ENCODE measurements at places on chromosomes 3 and 15.

- no peak for DNase-seq
Measured at GRCh38 chr3:159429702-159430101, 558.9 kb upstream of the IL12A start.

DNA sequence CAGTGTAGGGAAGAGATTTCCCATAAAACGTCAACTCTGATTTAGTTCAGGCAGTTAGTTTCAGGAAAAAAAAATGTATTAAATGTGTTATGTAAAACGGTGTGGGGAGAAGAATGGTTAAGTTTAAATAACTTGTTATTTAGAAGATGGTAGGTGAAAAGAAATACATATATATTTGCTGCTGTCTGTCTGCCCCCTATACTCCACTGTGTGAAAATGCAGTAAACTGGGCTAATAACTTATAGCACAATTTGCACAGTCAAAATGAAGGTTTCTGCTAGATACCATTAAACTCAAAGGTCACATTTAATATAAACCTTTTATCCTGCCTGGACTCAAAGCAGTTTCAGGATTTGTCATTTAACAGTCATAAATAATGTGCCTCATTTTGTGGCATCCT, 515.0 kb downstream of the FGF12 start:
- no peak for DNase-seq

- DNase-seq, result no peak
Measured at GRCh38 chr3:67706934-67707333, 52.5 kb upstream of the SUCLG2 start.

DNA sequence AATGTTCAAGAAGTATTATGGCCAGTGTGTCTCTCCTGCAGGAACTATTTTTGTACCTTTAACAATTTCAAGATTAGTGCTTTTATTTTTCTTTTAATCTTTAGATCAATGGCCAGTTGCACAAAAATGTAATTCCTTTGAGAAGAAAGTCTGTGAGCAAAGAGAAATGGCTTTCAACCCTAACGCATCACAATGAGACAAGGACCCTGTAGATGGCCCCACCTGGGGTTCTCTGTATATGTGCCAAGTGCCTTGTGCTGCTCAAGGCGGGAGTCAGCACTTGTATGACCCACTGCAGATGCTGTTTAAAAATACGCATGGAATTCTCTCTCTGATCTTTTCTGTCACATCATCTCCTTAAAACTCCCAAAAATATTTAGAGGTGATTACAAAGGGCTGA, 453.4 kb downstream of the OCA2 start:
- no peak for DNase-seq

DNA sequence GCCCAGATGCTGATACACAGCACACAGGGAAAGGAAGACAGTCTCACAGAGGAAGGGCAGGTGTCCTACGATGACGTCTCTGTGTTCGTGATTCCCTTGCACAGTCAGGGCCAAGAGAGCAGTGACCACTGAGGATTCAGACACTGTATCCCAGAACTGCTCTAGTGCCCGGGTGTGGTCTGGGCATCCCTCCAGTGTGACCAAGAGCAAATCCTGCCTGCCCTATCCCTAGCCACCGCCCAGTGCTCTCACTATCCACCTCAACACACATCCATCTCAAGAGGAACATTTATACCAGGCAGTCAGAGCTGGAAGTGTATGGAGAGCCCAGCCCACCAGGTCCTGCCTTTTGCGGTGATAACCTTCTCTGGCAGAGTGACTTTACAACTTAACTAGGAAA, 4.1 kb downstream of the PPM1M start:
- no peak for DNase-seq

DNA sequence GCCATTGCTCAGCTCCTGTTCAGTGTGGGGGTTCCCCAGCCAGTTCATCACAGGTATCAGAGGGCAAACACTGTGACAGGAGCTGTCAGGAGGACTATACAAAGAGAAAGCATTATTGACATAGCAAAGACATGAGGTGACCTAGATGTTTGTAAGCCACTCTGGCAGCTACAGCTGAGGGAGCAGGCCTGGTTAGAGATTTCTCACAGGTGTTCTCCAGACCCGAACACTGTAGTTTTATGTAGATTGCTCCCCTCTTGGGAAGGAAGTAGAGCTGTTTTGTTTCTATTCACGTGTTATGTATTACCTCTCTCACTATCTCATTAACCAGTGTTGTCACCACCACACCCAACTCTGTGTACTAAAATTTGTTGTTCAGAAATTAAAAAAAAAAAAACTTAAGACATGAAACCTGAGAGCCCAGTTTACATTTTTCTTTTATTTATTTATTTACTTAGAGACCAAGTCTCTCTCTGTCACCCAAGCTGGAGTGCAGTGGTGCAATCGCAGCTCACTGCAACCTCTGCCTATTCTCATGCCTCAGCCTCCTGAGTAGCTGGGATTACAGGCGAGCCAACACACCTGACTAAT, 123.7 kb downstream of the RBPMS2 start:
- no peak for DNase-seq

DNA sequence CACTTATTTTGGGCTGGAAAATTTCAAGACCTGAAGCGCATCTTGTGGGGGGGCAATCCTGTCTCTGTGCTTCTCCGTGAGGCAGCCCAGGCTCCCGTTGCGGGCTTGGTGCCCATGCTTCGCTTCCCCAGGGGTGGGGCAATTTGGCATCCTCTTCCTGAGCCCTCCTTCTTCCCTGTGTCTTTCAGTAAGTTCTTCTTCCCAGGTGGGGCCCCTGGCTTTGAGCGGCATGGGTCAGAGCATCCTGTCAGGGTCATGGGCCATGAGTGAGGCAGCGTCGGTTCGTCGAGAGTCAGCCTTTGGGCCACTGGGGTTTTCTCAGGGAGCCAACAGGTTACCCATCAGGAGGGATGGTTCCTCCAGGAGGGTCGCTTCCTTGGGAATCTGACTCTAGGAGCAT, 200.7 kb downstream of the UBE3A start:
- DNase-seq, result no peak

- peak; percentile 77 for DNase-seq
Measured at GRCh38 chr3:30693470-30694120, 87.2 kb downstream of the TGFBR2 start.

DNA sequence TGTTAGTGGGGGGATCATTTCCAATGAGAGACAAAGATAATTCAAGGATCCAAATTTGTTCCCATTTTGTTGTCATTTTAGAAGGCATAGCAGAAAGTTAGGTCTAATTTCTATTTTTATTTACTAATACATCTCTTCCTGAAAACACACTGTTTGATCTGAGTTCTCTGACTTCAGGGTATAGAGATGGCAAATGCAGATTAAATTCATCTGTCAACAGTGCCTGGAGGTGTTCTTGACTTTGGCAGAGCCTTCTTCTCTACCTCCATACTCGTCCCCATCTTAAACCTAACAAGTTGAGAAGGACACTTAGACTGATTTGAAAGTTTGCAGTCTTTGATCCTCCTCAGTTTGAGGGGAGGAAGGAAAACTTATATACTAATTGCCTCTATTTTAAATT, 308.2 kb downstream of the SOX2 start:
- no peak for DNase-seq

GRCh38 chr15:73052653-73053397, 562 bp downstream of the NEO1 start:
- no peak for DNase-seq

GRCh38 chr15:66294157-66294931, 976 bp downstream of the DIS3L start:
- peak; percentile 40 for DNase-seq

DNA sequence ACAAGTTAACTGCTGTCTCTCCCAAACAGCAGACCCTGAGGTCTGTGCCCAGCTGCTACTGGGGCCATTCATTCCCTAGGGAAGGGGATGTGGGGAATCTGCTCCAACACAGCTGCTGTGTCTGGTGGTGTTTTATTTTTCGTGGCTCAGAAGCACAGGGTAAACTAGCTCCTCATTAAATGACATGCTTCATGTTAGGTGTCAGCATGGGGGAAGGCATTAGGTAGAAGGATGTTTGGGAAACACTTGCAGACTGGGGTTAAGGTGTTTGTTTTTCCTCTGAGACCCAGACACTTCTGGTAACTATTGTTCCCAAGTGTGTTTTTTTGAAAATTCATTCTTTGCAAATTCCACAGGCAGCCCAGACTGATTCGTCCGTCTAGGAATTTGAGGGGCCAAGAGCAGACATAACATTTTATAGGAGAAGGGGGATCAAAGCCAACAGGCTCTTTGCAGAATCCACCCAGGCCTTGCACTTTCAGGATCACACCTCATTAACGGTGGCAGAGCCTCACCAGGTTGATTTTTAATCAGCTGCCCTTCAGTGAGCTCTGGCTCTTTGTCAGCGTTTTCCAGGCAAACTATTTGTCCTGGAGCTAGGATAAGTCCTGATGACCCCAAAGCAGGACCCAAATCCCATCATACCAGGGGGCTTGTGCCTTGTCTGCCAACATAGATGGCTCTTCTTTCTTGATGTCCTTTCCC, 65.4 kb upstream of the ITGA11 start:
- no peak for DNase-seq

GRCh38 chr3:58090351-58090750, 82.1 kb downstream of the FLNB start:
- DNase-seq, result no peak

DNA sequence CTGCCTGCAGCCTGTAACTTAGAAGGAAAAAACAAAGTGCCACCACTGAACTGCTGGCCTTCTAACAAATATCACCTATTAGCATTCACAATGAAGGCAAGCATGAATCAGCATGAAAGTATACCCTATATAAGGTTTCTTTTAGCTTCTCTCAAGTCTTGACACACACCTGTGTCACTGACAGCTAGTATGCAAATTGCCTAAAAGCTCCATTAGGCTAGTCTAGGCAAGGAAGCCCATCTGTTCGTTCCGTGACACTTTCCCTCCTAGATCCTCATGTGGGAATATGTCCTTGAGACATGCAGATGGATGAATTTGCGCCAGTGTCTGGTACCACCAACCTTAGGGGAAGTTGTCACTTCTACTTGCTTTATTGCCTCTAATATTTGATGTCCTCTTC, 129.3 kb downstream of the RBMS3 start:
- no peak for DNase-seq

DNA sequence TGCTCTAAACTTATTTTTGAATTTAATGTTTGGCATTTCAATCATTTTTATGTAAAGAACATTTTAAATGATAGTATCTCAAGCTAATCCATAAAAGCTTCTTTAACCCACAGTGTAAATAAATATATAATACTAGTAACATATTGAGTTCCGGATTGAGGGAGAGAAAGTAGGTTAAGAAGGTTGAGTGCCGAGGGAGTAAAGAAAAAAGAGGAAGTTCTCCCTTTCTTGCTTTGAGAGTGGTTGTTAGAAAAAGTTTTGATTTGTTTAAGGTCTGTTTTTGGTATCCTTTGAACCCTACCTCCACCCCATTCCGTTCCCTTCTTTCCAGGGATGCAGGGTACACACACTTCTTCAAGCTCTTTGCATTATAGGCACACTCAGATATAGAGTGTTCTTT, 130.8 kb downstream of the VPS8 start:
- no peak for DNase-seq

DNA sequence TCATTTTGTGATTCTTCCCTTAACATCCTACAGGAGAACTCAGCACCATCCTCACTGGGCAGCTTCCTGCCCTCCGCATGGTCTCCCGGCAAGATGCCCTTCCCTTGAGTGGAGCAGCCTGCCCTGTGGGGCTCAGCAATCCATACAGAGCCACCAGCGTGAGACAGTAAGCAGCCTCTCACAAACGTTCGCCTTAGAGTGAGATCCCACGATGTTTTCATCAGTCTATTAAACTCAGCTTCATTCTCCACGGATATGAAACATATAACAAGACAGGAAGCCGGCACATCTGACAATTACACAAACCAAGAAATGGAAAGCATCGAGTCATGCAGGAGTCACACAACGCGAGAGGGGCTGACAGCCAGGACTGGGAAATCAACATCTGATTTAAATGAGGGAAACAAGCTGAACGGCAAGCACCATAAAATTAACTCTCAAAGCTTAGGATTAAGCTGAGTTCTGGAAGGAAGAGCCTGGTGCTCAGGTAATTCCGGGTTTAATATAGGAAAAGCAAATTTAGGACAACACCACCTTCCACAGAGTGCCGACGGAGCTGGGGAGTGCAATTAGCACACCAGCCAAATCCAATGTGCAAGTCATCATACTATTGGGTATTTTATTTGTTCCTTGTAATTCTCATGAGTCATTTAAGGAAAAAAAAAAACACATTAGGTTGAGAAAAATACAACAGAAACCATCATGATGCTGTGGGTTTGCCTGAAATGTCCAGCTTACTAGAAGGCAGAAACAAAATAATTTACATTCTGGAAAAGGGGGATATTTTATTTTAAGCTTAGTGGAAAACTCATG, 272.0 kb downstream of the OCA2 start:
- DNase-seq, result peak; percentile 46

DNA sequence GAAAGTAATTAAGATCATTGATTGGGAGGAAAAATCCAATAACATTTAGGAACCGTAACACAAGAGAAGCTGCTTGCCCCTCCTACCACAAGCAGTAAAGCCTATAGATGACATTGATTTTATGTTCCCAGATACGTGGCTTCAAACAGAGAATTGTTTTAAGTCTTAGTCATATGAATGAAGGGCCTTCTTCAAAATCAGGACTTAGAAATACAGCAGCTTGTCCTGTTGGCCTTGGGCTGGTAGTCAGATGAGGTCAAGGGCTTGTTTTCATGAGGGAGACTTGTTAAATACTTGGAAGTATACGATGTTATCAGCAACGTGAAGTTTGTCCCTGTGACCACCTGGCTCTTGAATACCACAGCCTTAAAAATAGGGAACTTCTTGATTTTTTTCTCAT, 114.4 kb downstream of the VGLL4 start:
- DNase-seq, result no peak

- peak; percentile 89 for DNase-seq
Measured at GRCh38 chr15:40793216-40793989, 13.5 kb upstream of the ZFYVE19 start.

GRCh38 chr15:101510212-101511197, 21.0 kb upstream of the PCSK6 start:
- DNase-seq, result no peak

- no peak for DNase-seq
Measured at GRCh38 chr3:135752851-135753250, 212.7 kb upstream of the PPP2R3A start.

DNA sequence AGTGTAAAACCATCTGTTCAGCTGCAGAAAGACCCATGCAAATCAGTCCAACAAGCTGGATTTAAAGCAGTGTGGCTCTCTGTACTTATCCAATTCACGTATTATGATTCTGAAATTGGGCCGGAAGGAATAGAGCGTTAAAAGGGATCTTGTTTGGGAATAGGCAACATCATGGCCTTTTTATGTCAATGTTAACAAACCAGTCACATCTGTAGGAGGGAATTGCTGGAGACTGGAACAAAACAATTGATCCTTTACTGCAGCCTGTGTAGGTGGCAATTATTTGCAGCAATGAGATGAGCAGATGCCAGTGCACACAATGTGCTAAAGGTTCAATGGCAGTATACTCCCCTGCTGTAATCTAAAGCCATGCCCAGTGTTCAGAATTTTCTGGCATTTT, 887.4 kb upstream of the ROBO1 start:
- no peak for DNase-seq
